Activated T-cell treated with anti-CD3 and anti-CD28 coated beads for 24 hours (primary cell): ENCODE measurements at places on chromosomes 11 and 22.

- DNase-seq = no peak
Observed at GRCh38 chr11:19276859-19277808, 36.4 kb upstream of the E2F8 start.

- no peak for DNase-seq
Observed at GRCh38 chr11:15955595-15955994, 400.8 kb downstream of the SOX6 start.

GRCh38 chr11:39571081-39571480 lies 1888.4 kb downstream of the LRRC4C start:
- no peak for DNase-seq

- DNase-seq = no peak
Observed at GRCh38 chr11:70464509-70465361, 66.4 kb downstream of the CTTN start.
